ENCODE measurements at places on chromosomes 4 and X.

DNA sequence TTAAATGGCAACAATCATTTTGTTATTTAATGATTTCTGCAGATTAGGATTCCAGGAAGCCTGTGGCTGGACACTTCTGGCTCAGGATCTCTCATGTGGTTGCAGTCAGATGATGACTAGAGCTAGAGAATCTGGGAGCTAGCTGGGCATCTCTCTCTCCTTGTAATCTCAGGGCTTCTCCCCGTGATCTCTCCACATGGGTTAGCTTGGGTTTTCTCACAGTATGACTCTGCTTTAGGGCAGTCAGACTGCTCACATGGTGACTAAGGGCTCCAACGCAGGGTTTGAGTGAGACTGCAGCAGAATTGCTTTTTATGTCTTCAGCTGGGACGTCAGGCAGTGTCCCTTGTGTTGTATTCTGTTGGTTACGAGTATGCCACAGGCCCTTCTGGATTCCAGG lies 361.4 kb downstream of the CBLL2 start:
- no peak for DNase-seq

GRCh38 chr4:680928-681645 lies 6.7 kb downstream of the MYL5 start:
- no peak for DNase-seq

GRCh38 chrX:17038681-17039161 lies 92.3 kb downstream of the REPS2 start:
- DNase-seq = no peak

DNA sequence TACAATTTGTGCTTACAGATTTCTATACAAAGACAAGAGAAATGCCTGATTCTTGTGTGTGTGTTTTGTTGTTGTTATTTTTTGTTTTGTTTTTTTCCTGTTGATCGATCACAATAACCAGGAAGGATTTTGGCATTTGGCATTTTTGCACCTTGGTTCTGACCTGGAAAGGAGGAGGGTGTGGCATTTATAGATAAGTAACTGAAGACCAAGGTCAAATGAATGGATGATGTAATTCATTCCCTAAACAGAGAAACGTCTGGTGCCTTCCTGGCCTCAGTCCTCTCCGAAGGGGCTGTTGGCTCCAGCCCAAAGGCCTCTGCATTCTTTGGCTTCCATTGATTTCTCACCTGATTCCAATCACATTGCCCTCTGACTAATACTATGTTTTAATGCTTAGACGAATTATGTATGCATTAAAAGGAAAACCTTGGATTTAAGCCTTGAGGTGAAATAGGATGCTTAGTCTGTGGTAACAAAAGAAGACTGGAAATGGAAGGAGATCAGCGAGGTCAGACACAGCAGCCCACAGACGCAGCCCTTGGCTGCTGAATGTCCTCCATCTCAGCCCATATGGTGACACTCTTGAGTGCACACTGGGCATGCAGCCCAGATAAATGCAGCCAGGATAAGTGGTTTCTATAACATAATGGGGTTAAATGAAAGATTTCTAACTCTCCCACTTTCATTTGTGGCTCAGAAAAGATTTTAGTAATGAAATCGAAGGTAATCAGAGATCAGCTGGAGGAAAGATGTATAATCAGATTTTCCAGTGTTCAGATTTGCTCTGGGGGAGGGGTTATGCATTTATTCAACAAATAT lies 60.5 kb upstream of the TRIM2 start:
- peak; percentile 41 for DNase-seq

DNA sequence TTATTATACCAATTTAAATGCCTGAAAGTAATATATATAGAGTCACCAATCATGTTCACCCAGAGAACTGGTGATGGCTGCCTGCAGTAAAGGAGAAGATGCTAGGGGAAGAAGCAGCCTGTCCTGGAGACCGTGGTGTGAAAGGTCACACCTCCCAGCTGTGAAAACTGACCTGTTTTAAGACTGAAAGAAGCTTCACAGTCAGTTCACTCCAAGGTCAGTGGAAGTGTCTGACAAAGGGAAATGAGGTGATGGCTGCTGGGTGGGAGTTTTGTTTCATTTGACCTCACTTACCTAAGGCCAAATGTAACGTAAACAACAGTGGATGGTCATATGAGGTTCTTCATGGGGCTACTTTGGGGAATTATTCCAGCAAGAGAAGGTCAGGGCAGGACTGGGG lies 352.1 kb upstream of the GATB start:
- no peak for DNase-seq

DNA sequence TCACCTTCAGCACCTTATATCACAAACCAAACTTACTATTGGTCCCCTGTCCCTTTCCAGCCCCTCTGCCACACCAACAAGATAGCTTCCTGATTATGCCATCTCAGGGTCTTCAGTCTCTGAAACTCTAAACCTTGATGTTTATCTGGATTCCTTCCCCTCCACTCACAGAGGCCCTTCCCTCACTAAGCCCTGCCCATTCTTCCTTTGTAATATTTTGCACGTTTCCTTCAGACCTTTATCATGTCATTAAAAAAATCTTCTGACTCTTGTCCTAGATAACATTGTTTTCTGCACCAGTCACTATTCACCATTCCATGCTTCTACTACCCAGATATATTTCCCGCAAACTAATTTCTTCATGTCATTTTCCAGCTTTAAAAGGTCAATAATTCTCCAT lies 17.7 kb upstream of the CEP135 start:
- no peak for DNase-seq

DNA sequence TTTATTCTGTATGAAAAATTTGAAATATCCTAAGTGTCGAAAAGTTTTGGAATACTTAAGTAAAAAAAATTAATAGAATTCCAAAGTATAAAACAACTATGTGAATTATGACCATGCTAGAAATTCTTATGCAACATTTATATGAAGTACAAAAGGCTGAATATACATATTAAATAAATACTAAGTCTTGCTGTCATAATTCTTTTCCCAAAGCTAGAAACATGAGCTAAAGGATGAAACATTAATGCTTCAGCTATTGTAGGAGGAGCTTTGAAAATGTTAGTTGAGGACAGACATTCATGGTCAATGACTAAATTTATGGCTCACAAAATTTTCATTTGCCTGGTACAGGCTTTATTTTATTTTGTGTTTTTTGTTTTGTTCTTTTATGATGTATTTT lies 207.3 kb downstream of the GABRB1 start:
- DNase-seq = no peak

DNA sequence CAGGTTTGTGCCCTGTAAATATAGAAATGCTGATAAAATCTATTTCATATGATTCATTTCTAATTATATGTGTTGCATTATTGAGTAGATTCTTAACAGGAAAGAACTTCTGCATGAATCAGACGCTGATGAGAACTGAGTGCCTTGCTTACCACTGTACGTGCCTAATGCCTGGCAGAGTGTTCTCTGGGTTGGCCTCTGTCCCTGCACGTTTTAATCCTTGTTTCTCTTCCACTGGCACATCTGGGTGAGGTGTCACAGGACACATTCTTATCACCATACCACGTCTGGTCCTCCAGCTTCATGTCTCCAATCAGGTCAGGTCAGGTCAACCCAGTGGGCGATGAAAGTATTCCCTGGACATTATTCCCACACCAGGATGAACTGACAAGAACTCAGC lies 53.6 kb downstream of the KLF3 start:
- no peak for DNase-seq
